ENCODE measurements at places on chromosomes 5 and 9.

GRCh38 chr9:91873637-91874051, 76.4 kb downstream of the ROR2 start:
- DNase-seq: no peak

- peak; percentile 66 for DNase-seq
Observed at GRCh38 chr9:77977210-77977611, 54.4 kb downstream of the GNAQ start.

DNA sequence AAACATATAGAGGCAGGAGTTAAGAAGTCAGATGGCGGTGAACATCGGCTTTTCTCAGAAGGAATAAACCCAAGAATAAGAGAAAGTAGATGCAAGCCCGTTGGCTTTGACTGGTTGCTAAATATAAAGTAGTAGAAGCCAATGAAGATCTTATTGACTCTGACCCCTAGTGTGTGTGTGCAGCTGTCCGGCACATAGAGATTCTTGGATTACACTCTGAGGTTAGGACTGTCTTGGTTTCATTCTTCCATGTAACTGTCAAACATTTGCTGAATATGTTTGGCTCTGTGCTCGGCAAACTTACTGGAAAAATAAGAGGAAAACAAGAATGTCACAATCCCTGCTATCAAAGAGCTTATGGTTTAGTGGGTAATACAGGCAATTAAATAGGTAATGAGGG, 54.9 kb downstream of the ASTN2 start:
- DNase-seq: no peak

- peak; percentile 56 for DNase-seq
Observed at GRCh38 chr5:58887721-58888409, 305.0 kb downstream of the RAB3C start.

DNA sequence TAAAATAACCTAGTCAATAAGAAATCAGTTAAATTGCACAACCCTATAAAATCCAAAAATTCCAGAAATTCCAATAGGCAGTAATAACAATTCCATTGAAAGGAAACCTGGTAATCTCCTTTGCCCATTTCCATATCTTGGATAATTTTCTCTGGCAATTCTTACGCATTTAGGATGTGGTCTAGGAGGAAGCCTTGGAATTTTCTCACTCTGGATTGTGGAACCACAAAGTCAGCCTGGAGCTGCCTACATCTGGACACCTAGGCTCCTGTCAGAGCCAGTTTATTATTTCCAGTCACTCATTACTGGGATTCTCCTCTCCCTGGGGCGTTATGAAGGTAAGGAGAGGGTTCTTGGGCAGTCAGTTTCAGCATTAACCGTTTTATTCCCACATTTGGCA, 40.3 kb upstream of the GNE start:
- no peak for DNase-seq

GRCh38 chr5:55865831-55866230, 14.7 kb downstream of the IL31RA start:
- no peak for DNase-seq

- DNase-seq: no peak
Observed at GRCh38 chr5:168174376-168174775, 117.1 kb upstream of the WWC1 start.

DNA sequence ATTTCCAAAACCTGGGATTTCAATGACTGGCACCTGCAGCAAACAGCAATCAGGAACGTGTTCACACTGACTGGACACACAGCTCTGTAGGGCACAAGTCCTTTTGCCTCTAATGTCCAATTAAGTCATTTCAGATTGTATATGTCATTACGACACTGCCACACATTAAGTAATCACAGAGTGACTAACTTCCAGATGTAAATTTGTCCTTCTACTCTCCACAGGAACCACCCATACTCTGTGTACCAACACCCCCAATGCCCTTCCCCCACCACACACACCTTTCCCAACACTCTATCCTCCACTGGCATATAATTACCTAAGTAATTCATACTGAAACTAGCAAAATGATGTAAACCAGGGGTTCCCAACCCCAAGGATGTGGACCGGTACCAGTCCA, 30.5 kb downstream of the LARS1 start:
- no peak for DNase-seq

GRCh38 chr5:132295505-132296411, 1.6 kb downstream of the SLC22A4 start:
- no peak for DNase-seq

- DNase-seq: no peak
Observed at GRCh38 chr9:26656003-26656870, 236.4 kb downstream of the CAAP1 start.

DNA sequence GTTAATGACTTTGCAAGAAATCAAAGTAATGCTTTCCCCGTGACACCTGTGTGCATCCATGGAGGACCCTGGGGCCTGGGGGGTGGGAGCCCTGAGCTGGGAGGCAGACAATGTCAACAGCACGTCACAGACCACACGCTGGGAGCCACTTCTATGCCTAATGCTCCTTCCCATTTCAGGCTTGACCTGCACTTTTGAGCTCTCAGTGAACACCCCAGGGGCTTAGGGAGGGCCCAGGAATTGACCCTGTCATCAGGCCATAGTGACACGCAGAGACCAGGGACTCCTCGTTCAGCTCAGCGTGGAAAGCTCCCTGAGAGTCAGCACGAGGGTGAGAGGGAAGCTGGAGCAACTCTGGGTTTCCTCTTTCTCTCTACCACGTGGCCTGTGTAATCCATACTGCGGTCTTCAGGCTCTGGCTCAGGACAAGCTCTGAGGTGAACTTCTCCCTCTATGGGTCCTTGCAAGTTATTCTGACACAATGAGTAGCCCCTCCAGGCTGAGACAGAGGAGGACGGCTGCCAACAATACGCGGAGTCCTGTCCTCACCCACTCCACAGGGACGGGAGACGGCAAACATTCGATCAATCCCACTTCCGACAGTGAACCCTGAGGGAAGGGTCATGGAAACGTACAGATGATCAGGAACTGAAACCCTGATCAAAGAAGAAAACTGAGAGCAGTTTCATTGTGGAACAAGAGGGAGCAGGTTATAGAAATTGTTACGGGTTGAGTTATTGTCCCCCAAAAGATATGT, 130.8 kb upstream of the IRX4 start:
- DNase-seq: no peak

DNA sequence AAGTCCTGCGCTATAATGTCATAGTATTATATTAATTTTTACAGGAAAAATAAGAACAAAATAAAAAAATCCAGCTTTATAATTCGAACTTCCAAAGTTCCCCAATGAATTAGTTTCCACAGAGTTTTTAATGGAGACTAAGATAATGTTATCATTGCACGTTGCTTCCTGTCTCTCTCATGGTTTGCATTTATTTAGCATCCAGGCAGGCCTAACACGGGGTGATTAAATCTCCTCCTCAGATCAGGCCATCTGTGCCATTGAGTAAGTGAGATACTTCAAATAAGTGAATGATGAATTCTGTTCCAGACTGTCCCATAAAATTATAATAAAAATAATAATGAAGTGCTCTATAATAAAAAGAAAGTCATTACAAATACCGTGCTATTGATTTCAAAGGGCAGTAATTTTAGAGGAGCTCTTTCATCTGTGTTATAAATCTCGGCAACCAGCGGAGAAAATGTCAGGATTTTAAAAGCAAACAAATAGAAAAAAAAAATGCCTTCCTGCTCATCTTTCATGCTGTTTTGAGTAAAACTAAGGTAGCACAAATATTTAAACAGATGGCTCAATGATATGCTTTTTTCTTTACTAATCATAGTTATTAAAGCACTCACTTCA, 570.6 kb upstream of the ZNF608 start:
- DNase-seq: no peak

GRCh38 chr5:122333564-122333963, 21.5 kb downstream of the SNCAIP start:
- no peak for DNase-seq

- no peak for DNase-seq
Observed at GRCh38 chr5:51651476-51651875, 268.2 kb downstream of the ISL1 start.

DNA sequence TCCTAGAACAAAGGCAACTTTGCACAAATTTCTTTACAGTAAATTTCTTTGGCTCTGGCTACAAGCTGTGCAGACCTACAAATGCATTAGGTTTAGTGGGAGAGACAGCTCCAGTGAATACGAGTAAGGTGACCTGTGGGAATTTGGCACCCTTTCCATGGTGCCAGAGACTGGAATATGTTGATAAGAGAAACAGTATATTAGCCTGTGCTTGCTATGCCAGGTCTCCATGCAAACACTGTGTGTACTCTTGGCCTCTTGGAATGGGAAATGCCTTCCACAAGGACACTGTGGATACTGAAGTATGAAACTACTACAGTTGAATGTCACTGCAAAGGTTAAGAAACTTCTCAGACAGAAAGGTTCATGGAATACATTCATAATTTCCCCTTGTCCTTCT, 458.5 kb downstream of the IRX1 start:
- no peak for DNase-seq

- no peak for DNase-seq
Observed at GRCh38 chr5:142626786-142627185, 59.1 kb downstream of the FGF1 start.

GRCh38 chr5:169298193-169298592, 2.7 kb downstream of the SLIT3 start:
- DNase-seq: no peak

DNA sequence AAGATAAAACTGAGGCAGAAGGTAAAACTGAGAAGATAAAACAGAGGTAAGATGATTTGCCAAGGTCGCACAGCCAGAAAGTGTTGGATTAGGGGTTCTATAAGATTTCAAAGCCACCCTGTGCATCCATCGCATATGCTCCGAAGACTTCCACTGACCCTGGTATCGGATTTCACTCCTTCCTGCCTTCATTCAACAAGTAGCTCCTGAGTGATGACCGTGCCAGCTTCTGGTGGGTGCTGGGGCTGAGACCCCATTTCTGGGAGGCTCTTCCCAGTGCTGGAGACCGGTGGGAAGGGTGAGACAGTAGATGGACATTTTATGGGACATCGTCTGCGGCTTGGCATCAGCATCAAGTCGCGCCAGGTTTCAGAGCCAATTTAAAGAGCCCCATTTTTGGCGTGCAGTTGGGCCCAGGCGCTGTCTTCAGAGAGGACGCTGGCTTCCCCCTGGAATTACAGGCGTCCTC, 53.7 kb upstream of the DAB2IP start:
- DNase-seq: no peak

DNA sequence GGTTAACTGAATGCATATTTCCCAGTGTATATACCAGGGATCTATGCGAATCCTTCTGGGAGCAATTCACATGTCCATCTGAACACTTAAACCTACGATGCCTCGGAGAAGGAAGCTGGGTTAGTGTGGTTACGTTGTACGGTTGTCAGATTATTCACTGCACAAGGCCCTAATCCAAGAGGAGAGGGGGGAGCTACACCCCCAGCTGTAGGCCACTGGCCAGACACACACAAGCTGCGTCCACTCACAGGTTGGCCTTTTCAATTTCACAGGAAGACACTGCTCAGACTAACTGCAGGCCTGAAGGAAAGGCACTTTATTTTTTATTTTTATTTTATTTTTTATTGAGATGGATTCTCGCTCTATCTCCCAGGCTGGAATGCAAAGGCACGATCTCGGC, 184.5 kb upstream of the GNA14 start:
- no peak for DNase-seq

GRCh38 chr9:87137718-87138117, 190.4 kb upstream of the GAS1 start:
- DNase-seq: no peak

GRCh38 chr5:157718519-157718918, 12.7 kb upstream of the THG1L start:
- DNase-seq: peak; percentile 23

GRCh38 chr9:127838375-127839078, 15.9 kb downstream of the ENG start:
- DNase-seq: peak; percentile 74

GRCh38 chr9:111527347-111527746, 2.4 kb downstream of the ZNF483 start:
- no peak for DNase-seq

DNA sequence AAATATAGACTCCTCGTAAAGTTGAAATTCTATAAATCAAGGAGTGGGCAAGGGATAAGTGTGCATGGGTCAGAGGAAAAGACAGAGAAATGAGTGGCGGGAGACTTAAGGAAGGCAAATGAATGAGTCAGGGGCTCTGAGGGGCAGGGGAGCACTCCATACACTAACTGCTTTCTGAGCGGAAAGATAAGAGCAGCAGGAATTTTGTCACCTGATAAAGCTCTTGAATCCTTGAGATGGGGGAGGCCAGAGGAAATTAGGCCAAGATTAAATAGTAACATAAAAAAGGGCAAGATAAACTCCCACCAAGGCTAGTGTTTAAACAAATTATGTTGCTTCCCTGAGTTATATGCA, 191.0 kb upstream of the S1PR3 start:
- no peak for DNase-seq

- no peak for DNase-seq
Observed at GRCh38 chr9:129235931-129236331, 57.9 kb upstream of the IER5L start.

DNA sequence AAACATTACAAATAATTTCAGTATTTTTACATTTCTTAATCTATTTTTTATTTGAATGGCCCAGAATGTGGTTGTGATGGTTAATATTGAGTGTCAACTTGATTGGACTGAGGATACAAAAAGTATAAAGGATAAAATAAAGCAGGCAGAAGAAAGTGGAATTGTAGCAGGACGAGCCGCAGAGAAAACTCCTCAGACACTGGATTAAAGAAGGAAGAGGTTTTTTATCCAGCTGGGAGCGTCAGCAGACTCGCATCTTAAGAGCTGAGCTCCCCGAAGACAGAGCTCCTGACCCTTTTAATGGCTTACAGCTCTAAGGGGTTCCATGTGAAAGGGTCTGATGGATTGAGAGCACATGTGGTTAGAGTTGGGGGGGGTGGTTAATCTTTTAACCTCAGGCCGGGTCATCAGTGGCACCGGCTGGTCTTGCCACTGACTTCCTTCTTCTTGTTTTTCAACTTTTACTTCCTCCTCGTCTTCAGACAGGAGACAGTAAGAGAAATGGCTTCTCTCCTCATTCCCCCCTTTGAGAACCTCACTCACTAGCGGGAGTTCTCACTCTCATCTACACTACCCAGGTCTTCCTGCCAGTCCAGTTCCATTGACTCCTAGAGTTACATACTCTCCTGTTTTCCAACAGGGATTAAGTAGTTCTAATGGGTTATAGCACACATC, 80.0 kb downstream of the TMEM161B start:
- no peak for DNase-seq

Data from heart right ventricle (tissue), 16 donors.